Calu3 (cell line): ENCODE measurements at places on chromosomes 16 and 17. TPM values are rescaled to one million over a fixed set of nuclear protein-coding genes. Genes with fewer than 3 reads are reported as not detected.
A peak's percentile ranks its signal among the peaks of the same experiment; 100 is the strongest.

Gene CAPN15
- 108 and 120 TPM in 2 replicates for total RNA-seq

Gene EPX
- not detected in 2 replicates for total RNA-seq

Gene CTRL
- 2.6 and 3.4 TPM in 2 replicates for total RNA-seq

Gene CIBAR2
- not detected in 2 replicates for total RNA-seq

Gene OTOP2
- not detected in 2 replicates for total RNA-seq

Gene LYZL6
- not detected in 2 replicates for total RNA-seq

Gene MYH8
- not detected in 2 replicates for total RNA-seq

Gene CDT1
- total RNA-seq, result 74.8 and 82.5 TPM in 2 replicates

Gene PRR35
- not detected in 2 replicates for total RNA-seq

Gene IGFBP4
- 33.9 and 39.2 TPM in 2 replicates for total RNA-seq

Gene KRTAP9-8
- total RNA-seq, result not detected in 2 replicates

GRCh38 chr16:84103678-84104077 is 13.1 kb downstream of the MBTPS1 start:
- DNase-seq, result no peak

DNA sequence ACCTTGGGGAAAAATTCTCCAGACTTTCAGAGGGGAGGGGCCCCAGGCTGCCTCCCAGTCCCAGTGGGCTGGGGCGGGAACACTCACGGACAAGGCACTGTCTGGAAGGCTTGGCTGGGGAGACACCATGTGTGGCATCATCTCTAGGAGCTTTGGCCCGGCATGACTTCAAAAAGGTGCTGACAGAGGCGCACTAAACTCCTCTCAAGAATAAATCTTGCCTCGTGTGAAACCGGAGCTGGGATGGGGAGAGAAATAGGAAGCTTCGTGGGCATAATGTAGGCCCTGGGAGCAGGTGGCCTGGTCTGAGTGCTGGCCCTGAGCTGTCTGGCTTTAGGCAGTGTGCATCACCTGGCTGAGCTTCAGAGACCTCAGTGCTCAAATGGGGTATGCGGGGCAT is 5.7 kb downstream of the WSCD1 start:
- no peak for DNase-seq

GRCh38 chr17:47622180-47622549 is 27.6 kb upstream of the KPNB1 start:
- DNase-seq, result no peak

GRCh38 chr17:63960006-63960405 is 12.7 kb downstream of the SCN4A start:
- no peak for DNase-seq

DNA sequence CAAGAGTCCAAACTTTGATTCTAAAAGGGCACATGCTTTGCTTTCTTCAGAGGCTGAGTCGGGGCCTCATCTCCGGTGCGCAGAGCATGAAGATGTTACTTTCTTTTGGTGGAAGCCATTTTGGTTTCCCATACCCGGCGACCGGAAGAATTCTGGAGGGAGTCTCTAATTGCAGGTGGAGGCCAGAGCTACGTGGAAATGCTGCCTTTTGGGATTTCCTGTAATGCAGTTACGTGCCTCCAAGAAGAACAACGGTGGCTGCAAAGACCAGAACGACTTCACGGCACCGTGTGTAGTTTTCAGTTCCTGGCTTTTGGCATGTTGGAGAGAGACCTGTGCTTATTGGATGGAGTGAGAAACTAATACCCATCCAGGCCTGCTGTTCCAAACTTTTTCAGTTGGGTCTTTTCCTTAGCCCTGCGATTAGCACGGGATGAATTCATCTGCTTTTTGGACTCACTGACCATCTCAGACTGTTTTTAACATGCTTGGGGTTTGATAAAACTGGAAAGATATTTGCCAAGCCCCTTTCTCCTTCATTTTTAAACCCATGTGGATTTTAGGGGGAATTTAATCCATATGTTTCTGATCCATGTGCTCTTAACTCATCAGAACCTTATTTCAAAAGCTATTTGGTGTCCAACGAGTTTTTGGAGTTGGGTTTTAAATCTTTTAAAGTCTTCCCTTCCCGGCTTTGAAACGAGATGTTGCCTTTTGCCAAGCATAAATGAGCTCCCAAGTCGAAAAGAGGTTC is 19.0 kb downstream of the FOXL1 start:
- no peak for DNase-seq

DNA sequence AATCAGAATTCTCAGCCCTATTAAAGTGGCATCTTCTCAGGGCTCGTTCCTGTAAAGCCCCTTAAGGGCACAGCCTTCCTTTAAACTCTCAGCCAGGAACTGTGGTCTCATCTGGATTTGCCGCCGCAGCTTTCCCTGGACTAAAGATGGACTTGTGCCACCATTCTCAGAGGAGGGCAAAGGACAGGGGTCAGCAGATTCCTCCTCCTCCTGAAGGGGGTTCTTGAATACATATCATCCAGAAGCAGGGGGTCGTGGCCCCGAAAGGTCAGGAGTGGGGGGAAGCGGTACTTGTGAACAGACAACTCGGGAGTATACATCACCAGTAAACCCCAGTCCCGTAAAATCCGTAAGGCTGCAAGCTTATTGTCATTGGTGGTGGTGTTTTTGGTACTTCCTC is 174.8 kb downstream of the RPTOR start:
- DNase-seq, result no peak

DNA sequence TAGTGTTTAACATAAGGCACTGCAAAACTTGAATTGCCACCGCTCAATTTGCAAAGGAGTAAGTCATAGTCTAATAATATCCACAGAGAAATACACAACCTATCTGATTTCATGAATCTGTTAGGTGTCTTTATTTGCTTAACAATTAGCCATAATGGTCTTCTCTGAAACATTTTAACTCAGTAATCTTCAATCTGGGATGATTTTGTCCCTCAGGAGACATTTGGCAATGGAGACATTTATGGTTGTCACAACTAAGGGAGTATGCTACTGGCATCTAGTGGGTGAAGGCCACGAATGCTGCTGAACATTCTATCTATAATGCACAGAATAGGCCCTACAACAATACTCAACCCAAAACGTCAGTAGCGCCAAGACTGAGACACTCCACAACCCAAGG is 4.3 kb downstream of the UBE2G1 start:
- no peak for DNase-seq

DNA sequence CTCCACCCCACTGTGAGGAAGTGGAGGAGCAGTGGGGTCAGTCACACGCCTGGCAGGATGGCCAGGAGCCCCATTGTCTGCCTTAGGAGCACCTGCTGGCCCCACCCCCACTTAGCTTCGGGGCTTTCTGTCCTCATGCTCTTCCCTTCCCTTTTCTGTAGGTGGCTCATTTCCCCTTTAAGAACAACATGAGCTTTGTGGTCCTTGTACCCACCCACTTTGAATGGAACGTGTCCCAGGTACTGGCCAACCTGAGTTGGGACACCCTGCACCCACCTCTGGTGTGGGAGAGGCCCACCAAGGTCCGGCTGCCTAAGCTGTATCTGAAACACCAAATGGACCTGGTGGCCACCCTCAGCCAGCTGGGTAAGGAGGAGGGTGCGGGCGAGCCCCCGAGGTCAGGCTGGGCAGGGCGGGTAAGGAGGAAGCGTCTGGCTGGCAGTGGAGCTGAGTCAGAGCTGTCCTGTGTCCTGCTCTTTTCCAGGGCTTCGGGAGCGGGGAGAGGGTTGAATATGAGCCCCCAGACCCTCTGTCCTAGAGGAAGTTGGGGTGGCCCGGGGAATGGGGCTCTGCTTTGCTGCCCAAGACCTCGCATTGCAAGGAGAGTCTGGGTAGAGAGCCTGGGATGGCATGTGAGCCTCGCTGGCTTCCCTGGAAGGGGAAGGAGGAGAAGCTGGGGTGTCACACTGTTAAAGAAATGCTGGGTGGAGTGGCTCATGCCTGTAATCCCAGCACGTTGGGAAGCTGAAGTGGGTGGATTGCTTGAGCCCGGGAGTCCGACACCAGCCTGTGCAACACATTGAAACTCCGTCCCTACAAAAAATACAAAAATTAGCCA is 9.2 kb upstream of the SERPINF1 start:
- DNase-seq, result peak; percentile 34

DNA sequence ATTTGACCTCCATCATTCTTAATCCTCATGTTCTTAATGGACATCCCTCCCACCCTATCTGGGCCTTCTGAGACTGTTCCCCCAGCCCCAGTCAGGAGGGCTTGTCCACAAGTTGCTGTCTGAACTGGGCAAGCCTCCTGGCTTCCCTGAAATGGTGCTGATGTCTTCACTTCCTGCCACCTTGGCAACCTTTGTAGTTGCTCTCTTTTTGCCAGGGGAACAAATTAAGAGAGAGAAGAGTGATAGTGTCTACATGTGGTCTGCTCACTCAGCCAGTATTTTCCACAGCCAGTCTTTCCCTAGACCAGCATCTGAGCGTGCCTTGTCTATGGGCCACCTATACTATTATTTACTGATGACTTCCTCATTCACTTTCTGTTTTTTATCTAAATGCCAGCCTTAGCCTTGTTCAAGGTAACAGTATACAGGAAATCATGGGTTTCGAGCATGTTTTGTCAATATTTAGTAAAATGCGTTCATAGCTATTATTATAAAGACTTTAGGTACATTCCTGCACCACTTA is 710.1 kb downstream of the MAF start:
- DNase-seq, result no peak

GRCh38 chr17:77692571-77693161 is 265.8 kb upstream of the TNRC6C start:
- no peak for DNase-seq

DNA sequence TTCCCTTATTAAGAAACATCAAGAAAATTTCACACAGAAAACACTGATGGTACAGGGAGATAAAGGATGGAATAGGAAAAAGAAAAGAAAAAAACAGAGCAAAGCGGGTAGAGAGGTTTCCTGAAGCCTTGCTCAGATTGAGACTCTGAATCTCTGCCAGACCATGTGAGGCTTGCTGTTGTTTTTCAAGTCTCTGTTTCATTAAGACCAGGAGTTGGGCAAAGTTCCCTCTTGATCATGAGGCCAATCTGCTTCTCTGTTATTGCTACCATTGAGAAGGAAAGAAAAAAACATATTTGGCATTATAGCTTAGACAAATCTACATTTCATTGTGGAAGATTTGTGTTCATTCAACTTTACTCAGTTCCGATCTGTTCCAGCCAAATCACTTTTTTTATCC is 201.6 kb upstream of the SOX9 start:
- no peak for DNase-seq
